Activated CD4-positive, alpha-beta T cell treated with anti-CD3 and anti-CD28 coated beads for 36 hours (primary cell): ENCODE measurements at places on chromosomes 6 and 20. TPM values are rescaled to one million over a fixed set of nuclear protein-coding genes. Genes with fewer than 3 reads are reported as not detected.
A peak's percentile ranks its signal among the peaks of the same experiment; 100 is the strongest.

DNA sequence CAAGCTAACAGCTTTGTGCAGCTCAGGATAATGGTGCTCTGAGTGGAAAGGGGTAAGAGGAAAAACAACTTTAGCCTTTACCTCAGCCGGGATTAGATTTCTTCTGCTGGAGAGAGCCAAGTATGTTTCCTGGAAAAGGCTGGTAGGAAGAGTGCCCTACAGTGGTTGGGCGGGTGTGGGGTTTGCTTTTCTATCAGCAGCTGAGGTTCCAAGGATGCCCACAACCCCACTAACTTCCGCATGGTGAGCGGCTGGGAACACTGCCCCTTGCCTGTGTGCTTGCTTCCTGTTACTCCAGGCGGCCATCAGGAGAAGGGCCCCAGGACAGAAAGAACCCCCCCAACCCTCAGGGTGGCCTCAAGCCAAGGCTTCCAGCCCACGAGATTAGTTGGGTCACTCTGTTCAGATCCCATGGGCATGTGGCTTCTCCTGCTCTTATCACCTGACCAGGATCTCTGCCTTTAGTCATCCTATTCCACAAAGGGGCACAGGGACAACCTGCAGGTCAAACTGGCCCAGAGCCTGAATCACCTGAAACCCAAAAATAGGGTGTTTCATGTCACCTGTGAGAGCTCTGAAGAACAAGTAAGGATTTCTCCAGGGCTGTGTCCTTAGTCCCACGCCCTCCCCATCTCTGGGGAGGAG, 10.5 kb downstream of the MRPS18A start:
- no peak for DNase-seq
- H3K27me3 ChIP-seq = no peaks in the 10 kb centered on the region
- H3K4me1 ChIP-seq = no peaks in the 10 kb centered on the region
- H3K4me3 ChIP-seq = no peak overlapping the region
- no peak overlapping the region for H3K27ac ChIP-seq

GRCh38 chr6:32462609-32463008, 22.9 kb downstream of the HLA-DRA start:
- H3K36me3 ChIP-seq = peaks cover 2% of the 10 kb centered on the region
- peak; percentile 82 for DNase-seq
- peaks cover 6% of the 10 kb centered on the region for H3K4me1 ChIP-seq
- peaks cover 46% of the 10 kb centered on the region for H3K27me3 ChIP-seq
- peak overlapping the region; percentile 42 for H3K27ac ChIP-seq
- no peak overlapping the region for H3K4me3 ChIP-seq

DNA sequence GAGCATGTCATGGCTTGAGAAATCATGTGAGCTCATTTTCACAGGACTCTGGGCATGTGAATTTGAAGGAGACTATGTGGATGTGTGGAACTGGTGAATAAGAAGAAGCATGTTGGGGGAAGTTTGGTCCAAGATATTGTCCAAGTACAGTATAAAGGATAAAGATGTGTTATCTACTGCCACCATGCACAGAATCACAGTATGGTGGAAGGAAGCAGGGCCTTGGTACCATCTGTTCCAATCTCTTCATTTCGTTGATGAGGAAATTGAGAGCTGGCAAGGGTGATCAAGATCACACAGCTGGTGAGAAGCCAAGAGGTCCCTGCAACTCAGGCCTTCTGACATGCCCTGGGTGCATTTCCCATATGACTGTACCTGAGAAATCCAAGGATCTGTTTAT, 31.5 kb upstream of the RIPOR2 start:
- no peaks in the 10 kb centered on the region for H3K27me3 ChIP-seq
- H3K4me1 ChIP-seq = peaks cover 67% of the 10 kb centered on the region
- no peak overlapping the region for H3K27ac ChIP-seq
- peaks cover 2% of the 10 kb centered on the region for H3K36me3 ChIP-seq
- no peak overlapping the region for H3K4me3 ChIP-seq

DNA sequence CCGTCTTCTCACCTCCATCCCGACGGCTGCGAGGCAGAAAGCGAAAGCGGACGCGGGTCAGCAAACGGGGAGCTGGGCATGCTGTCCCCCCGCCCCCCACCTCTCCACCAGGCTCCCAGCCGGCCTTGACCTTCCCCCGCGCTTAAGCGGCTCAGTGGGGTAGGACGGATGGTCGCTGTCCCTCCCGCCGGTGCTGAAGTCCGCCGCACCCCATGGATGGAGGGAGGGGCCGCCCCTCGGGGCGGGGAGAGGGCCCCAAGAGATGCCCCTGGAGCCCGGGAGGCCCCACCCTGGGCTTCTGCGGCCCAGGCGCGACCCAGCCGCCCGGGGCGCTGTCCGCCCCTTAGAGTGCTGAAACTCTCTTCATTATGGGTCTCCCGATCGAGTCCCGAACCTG, at the start of gene KCNB1:
KCNB1 (minus strand) TSS at position 48 of the 397 bp plus-strand sequence. CDS start 188 bp downstream, outside the sequence.
- peaks cover 50% of the 10 kb centered on the region for H3K27me3 ChIP-seq
- DNase-seq = peak; percentile 69
- H3K4me3 ChIP-seq = no peak within 1 kb of the TSS

SRMS gene
- not detected for total RNA-seq
